C1 segment of cervical spinal cord (tissue), 14 donors: ENCODE measurements at places on chromosomes 3 and 15.

DNA sequence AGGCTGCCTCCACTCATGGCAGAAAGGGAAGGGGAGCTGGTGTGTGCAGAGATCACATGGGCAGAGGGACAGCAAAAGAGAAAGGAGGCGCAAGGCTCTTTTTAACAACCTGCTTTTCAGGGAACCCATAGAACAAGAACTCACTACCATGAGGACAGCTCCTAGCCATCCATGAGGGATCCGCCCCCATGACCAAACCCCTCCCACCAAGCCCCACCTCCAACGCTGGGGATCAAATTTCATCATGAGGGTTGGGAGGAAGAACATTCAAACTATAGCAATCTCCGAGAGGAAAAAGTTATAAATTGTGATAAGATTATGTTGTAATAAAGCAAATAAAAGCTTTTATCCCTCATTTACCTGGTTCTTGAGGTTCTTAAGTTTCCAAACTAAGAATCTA lies 84.7 kb upstream of the LMCD1 start:
- no peak for DNase-seq

GRCh38 chr3:61425356-61425755 lies 136.0 kb upstream of the PTPRG start:
- DNase-seq: no peak

GRCh38 chr3:113783463-113783862 lies 36.6 kb downstream of the ATP6V1A start:
- DNase-seq: no peak

GRCh38 chr15:74185710-74186348 lies 12.3 kb downstream of the ISLR start:
- DNase-seq: no peak

DNA sequence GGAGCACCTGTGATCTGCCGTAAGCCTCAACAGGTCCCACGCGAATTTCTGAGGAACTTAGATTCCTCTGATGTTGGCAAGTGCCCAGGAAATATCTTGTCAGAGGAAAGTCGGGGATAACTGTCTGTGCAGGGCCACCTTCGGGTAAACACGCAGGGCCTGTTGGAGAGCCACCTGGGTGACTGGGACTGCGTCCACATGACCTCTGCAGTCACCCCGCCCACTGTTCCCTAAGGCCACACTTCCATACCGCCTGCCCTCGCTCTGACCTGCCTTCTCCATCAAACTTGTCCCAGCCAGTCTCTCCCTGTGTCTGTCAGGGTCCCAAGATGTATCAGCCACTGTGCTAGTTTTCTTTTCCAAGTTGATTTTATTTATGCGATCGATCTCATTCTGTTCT lies 28.7 kb downstream of the BFSP2 start:
- no peak for DNase-seq

DNA sequence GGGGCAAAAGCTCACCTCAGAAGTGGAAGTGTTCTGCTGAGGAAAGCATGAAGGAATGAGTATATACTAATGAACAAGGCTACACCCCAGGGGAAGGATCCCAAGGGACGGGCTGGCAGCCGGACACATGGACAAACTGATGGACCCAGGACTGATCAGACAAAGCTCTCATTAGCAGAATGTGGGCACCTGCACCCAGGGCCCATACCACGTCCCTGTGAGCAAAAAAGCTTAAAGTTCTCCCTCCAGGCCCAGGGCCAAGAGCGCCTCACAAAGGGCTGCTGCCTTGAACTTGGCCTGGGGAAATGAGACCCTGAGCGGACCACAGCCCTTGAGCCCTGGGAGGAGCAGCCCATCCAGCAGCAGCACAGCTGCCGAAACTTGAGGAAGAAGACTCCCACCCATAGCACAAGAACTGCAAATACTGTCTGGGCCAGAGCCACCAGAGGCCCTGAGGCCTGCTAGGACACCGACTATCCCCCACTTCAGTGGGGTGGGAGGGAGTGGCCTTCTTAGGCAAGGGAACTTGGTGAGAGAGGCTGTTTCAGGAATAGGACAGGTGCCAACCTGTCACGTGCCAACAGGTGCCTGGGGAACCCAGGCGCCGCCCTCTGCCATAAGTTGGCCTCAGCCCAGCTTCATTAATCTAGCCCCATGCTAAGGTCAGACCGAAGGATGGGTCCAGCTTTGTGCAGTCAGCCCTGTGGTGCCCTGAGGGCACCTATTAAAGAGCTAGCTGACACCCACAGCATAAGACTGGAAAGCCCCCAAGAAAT lies 2.3 kb upstream of the GMPPB start:
- no peak for DNase-seq

DNA sequence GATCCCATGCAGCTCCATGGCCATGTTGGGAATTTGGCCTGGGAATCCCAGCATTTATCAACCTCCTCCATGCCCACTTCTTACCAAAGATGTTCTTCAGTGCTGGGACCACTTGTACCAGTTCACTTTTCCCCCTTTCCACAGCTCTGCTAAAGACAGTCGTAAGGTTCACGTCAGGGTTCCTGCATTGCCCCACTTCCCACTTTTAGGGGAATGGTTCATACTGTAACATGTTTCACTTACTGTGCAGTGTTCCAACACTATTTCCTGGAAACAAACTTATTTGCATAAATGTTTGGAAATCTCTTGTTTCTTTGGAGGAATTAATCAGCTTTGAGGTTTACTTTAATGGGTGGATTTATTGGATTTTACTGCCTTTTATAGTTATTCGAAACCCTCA lies 17.0 kb downstream of the APH1B start:
- DNase-seq: no peak

DNA sequence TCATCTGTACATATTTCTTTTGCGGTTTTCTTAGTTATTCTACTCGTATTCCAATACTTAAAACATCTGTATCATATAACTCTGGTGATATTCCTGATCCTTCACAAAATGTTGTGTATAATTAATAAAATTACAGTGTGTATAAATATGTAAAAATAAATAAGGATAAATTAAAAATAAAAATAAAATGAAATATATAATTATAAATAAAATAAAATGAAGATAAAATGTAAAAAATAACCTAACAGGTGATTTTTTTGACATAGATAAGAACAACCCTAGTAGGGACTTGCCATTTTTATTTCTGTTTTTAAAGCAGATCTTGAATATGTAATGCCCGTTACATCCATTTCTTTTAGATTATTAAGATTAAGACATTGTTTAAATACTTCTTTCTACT lies 25.6 kb downstream of the IL1RAP start:
- no peak for DNase-seq

GRCh38 chr3:109195815-109196214 lies 59.3 kb downstream of the C3orf85 start:
- no peak for DNase-seq

DNA sequence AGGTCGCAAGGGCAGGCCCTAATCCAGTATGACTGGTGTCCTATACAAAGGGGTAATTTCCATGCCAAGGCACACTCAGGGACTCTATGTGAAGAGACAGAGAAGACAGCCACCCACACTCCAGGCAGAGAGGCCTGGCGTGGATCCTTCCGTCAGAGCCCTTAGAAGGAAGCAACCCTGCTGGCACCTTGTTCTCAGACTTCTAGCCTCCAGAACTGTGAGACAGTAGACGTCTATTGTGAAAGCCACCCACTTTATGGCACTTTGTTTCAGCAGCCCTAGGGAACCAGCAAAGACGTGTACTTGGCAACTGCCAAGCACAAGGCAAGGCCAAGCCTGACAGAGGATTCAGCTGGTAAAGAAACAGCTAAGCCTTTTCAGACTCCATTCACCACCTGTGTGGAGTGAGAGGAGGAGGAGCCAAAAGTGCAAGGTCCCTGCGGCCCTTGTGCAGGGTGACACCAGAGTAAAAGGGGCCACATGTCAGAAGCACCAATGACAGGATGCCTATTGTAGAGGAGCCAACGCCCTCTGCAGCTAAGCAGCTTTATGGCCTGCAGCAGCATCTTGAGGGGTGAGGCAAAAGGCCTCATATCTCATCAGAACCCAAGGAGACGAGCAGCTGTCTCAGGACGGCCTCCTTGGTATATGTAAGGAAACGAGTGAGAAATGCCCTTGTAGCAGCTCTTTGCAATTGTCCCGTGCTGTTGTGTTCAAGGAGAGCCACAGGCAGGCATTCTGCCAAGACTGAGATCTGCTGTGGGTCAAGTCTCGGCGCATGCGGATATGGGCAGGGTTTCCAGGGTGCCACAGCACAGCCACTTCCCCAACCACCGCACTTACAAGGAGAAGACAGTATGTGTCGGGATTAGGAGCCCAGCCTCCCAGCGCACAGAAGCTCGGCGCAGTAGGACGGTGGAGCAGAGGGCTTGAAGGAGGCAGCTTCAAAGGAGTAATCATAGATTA lies 121.5 kb upstream of the LIPC start:
- DNase-seq: no peak

DNA sequence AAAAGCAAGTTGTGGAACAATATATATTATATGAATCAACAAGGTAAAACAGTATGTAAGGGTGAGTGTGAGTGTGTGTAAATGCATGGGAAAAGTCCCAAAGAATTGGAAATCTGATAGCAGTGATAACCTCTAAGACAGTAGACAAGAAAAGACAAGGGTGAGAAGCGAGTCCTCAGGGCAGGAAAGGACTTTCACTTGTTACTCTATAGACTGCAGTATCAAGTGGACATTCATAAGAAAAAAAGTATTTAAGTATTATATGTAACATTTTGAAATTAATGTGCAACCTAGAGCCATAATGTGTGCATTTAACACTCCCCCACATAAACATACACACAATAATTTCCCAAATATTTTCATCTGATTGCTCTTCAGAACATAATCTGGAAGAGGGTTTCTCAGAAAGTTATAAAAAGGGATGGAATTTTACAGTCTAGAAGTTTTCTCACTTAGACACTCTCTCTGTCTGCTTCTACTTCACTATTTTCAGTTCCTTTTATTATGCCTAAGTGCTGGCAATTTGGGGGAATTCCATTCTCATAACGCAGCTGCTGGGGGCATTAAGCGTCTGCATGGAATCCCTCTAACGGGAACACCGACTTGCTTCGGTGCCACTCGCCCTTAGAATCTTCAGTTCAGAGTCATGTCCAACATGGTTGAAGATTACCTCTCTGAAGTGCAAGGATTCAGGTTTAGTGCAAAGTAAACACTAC lies 50.0 kb upstream of the CDIN1 start:
- no peak for DNase-seq

GRCh38 chr15:101476756-101477155 lies 12.8 kb downstream of the PCSK6 start:
- DNase-seq: no peak

GRCh38 chr15:101827257-101827656 lies 15.3 kb downstream of the OR4F15 start:
- no peak for DNase-seq

DNA sequence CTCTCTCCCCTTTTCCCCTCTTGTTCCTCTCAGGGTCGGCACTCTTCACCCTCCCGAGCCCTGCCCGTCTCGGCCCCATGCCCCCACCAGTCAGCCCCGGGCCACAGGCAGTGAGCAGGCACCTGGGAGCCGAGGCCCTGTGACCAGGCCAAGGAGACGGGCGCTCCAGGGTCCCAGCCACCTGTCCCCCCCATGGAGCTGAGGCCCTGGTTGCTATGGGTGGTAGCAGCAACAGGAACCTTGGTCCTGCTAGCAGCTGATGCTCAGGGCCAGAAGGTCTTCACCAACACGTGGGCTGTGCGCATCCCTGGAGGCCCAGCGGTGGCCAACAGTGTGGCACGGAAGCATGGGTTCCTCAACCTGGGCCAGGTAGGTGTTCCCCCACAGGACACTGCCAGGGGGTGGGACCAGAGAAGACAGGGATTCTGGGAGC lies 7.2 kb downstream of the FURIN start:
- no peak for DNase-seq

DNA sequence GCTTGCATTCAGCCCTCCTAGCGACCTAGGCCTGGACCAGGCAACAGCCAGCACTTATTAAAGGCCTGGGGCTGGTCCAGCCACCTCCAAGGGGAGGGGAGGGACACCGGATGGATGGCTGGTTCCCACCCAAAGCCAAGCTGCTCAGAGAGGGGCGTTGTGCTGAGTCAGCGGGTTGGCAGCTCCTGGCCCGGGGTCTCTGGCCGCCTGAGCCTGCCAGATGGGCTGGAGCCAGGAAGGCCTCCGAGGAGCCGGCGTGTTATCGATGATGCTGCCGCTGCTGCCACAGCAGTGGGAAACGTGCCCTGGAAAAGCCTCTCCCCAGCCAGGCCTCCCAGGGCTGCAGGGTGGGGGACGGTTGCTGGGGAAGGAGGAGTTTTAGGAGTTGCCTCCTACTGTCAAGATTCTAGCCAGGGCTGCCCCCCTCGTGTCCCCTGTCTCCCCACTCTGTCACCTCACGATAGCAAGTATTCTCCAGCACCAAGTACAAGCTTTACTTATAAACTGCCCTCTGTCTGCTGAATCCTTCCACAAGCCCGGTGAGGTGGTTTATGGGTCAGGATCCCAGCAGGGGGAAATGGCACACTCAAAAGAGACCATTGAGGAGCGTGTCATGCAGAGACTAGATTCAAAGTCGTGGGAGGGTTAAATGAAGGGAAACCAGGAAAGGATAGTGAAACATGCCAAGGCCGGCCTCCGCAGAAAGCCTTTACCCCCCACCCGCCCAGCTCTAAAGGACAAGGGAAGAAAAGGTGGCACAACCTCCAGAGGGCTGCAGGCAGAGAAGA lies 43.2 kb upstream of the TSEN2 start:
- DNase-seq: no peak

DNA sequence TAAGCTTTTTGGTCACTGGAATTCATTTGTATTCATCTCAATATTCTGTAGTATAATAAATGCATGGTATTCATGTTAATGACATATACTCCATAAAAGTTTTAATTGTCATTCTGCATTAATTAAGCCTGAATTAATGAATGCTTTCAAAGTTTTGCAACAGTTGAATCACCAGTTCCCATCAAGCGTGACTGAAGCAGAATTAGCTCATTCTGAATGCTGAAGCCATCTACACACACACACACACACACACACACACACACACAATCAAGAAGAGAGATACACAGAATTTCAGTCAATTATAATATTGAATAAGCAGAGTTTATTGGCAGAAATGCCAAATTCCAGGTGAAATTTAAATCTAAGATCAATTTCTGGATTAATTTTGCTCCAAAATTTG lies 252.1 kb upstream of the KCNMB2 start:
- DNase-seq: no peak

- DNase-seq: no peak
Observed at GRCh38 chr15:101047301-101047781, 128.2 kb downstream of the LRRK1 start.

GRCh38 chr3:134517791-134518190 lies 31.9 kb downstream of the CEP63 start:
- DNase-seq: no peak

GRCh38 chr3:187227658-187228258 lies 30.5 kb downstream of the RTP1 start:
- DNase-seq: no peak
